Left lobe of liver (tissue), 2 donors: ENCODE measurements at places on chromosomes 6 and 20.

DNA sequence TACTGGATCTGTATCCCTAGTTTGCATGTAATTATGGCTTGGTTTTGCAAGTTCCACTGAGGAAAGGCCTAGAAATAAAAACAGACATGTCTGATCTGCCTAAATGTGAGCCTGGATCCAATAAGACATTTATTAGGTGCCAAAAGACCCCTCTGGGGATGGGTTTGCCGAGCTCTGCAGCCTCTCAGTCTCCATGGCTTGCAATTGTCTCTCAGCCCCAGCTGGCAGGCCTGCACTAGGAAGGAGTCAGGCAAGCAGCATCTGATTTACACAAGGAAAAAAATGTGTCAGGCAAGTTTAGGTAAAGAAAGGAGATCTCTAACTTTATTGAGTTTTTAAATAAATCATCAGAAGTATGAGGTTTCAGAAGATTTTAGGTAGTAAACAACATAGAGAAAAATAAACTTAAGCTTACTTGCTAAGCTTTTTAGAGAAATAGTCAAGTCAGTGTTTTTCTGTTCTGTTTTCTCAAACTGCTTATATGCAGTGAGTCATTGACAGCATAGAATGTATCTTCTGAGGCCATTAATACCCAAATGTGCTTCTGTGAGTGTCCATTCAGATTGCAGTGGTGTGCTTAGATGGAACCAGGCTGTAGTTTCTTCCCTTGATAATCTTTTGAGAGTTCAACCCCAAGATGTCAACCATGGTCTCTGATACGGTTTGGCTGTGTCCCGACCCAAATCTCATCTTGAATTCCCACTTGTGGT is 121.0 kb downstream of the FHL5 start:
- no peak for DNase-seq

- DNase-seq: no peak
These were observed 11.4 kb upstream of the MOCS1 start for GRCh38 chr6:39945626-39946025.

- DNase-seq: no peak
These were observed 41.6 kb upstream of the DUSP22 start for GRCh38 chr6:250676-251075.

- no peak for DNase-seq
These were observed 34.2 kb upstream of the ZNF337 start for GRCh38 chr20:25730862-25731261.
